Psoas muscle (tissue), 8 donors: ENCODE measurements at places on chromosomes 5 and 9. TPM values are rescaled to one million over a fixed set of nuclear protein-coding genes. Genes with fewer than 3 reads are reported as not detected.

The SH3GL2 gene
- 0.08 TPM for polyA plus RNA-seq

The TMEM215 gene
- not detected for polyA plus RNA-seq

The STK32A gene
- 0.30 TPM for polyA plus RNA-seq

The PCDHB1 gene
- 0.01 TPM for polyA plus RNA-seq

The SPAG8 gene
- 1.2 TPM for polyA plus RNA-seq

The NEURL1B gene
- polyA plus RNA-seq = 8.0 TPM

The ACOT12 gene
- not detected for polyA plus RNA-seq

The FREM1 gene
- polyA plus RNA-seq = 0.20 TPM

The C9orf153 gene
- polyA plus RNA-seq = 0.09 TPM

The ANKRD34B gene
- not detected for polyA plus RNA-seq

The CA9 gene
- 0.05 TPM for polyA plus RNA-seq

The PDLIM4 gene
- 1.8 TPM for polyA plus RNA-seq

The SLC23A1 gene
- polyA plus RNA-seq = 0.03 TPM

The SPINK4 gene
- not detected for polyA plus RNA-seq

The ANKS6 gene
- polyA plus RNA-seq = 2.5 TPM

The FOXD4L6 gene
- polyA plus RNA-seq = 0.04 TPM

The ELAVL2 gene
- polyA plus RNA-seq = not detected
